ENCODE measurements at places on chromosomes 2 and 18.

- no peak for DNase-seq
Observed at GRCh38 chr2:239197146-239197545, 203.7 kb downstream of the HDAC4 start.

- DNase-seq: no peak
Observed at GRCh38 chr2:159531475-159531874, 84.9 kb downstream of the BAZ2B start.

GRCh38 chr2:160303076-160303475 lies 103.0 kb upstream of the ITGB6 start:
- DNase-seq: no peak

DNA sequence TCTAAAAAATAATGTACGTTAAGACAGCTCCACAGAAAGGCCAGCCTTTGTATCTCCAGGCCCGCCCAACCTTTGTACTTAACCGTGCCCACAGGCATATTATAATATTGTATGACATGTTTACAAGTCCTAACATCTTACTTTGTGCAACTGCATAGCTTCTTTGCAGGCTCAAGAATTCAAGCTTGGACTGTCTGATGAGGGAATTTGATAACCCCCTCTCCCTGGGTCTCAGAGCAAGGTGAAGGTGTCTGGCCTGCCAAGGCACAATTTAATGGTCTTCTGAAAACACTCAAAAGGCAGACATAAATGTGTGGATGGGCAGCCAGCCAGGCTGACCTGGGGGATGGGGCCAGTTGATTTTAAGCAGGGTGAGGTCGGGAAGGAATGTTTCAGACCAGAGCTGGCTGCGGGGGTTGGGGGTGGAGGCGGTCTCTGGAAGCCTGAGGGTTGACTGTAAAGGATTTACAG lies 732.7 kb upstream of the FANCL start:
- DNase-seq: no peak

DNA sequence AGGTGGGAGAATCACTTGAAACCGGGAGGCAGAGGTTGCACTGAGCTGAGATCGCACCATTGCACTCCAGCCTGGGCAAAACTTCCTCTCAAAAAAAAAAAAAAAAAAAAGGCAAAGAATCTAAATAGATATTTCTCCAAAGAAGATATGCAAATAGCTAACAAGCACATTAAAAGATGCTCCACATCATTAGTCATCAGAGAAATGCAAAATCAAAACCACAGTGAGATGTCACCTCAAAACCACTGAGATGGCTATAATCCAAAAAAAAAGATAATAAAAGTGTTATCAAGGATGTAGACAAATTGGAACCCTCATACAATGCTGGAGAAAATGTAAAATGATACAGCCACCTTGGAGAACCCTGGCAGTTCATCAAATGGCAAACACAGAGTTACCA lies 8.4 kb downstream of the ST8SIA5 start:
- DNase-seq: no peak

- no peak for DNase-seq
Observed at GRCh38 chr2:79083597-79084251, 4.1 kb downstream of the REG1B start.

DNA sequence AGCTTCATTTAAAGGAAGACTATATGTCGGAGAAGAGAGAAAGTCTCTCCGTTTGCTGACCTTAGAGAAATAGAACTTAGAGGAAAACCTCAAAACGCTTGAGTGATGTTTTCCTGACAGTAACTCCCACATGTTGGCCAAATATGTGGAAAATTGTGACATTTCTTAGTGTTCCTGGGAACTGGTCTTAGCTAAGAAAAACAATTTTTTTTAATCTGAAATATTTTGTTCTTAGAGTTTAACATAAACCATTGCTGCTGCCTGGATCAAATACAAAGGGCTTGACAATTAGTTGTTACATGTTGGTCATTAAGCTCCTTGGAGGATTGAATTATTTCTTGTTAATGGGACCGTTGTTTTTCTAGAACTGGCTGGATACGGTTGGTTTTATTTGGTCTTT lies 16.3 kb downstream of the DYNC2LI1 start:
- DNase-seq: no peak

- no peak for DNase-seq
Observed at GRCh38 chr18:74326231-74326630, 10.6 kb downstream of the C18orf63 start.

DNA sequence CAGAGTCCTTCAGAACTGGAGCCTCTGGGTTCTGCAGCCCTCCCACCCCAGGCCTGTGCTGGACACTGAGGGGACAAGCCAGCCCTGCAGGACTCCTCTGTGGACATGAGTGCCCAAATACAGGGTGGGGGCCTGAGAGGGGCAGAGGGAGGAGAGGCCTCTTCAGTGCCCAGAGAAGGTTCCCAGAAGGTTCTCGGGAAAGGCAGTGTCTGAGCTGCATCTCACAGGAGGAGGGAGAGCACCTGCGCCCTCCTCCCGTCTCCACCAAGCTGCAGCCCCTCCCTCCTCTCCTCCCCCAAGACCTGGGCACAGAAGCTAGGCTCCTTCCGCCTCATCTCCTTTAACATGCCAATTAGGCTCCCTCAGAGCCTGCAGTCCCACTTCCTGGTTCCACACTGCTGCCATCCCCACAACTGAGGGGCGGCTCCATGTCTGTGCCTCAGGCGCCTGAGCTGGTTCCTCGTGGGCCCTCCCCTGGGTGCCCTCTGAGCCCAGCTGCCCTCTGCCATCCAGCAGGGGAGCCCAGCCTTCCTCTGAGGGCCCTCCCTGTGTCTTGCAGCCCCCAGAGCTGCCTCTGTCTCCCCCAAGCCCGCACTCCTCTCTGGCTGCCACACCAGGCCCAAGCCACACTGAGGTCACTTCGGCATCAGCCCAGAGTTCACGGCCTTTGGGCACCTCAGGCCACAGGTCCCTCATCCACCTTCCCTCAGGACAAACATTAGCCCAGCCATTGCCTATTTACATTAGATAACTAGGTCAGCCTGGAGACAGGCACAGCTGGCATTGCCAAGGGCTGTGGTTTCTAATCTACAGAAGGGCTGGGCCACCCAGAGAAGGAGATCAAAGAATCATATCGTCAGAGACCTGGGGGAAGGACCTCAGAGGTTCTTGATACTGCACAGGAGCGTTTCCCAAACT lies 28.9 kb downstream of the KCNK3 start:
- no peak for DNase-seq

GRCh38 chr2:3185910-3186309 lies 191.7 kb downstream of the EIPR1 start:
- DNase-seq: no peak

DNA sequence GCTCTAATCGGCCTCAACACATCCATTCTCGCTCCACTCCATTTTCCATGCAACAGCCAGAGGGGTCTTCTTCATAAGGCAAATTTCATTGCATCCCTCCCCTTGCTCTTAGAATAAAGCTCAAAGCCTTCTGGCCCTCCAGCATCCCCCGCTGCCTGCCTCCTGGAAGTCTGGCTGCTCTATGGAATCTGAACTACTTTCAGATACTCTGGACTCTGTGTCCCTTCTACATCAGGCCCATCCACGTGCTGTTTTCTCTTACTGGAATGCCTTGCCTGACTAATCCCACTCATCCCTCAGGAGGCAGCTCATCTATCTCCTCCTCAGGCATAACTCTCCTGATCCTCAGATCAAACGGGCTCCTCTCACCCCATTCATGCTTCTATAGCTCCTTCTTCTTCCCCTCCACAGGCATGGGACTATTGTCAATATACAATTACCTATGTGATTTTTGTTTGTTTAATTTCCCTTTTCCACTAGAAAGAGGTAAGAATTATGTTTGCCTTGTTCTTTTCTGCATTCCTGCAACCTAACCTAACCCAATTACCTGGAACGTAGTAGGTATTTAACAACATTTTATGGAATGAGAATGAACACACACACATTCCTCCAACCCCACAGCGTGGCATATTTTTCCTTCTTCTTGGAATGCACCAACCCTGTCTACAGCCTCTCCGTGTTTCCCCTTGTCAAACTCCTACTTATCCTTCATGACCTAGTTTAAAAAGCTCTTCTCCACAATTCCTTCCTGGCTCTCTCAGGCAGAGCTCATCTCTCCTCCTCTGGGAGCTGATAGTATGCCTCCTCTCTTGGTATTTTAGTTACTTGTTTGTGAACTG lies 49.5 kb downstream of the LBH start:
- DNase-seq: no peak

- DNase-seq: no peak
Observed at GRCh38 chr2:4965556-4966320, 726.4 kb upstream of the SOX11 start.

DNA sequence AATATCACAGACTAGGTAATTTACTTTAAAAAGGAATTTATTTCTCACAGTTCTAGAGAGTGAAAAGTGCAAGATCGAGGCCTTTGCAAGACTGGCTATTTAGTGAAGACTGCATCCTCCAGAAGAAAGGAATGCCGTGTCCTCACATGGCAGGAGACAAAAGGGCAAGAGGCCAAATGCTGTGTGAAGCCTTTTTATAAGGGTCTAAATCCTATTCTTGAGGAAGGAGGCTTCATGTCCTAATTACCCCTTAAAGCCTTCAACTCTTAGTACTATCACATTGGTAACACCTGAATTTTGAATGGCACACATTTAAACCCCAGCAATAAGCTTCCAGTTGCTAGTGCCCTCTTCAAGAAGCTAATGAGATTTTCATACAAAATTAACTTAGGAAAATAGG lies 1882.3 kb upstream of the PIK3C3 start:
- no peak for DNase-seq

DNA sequence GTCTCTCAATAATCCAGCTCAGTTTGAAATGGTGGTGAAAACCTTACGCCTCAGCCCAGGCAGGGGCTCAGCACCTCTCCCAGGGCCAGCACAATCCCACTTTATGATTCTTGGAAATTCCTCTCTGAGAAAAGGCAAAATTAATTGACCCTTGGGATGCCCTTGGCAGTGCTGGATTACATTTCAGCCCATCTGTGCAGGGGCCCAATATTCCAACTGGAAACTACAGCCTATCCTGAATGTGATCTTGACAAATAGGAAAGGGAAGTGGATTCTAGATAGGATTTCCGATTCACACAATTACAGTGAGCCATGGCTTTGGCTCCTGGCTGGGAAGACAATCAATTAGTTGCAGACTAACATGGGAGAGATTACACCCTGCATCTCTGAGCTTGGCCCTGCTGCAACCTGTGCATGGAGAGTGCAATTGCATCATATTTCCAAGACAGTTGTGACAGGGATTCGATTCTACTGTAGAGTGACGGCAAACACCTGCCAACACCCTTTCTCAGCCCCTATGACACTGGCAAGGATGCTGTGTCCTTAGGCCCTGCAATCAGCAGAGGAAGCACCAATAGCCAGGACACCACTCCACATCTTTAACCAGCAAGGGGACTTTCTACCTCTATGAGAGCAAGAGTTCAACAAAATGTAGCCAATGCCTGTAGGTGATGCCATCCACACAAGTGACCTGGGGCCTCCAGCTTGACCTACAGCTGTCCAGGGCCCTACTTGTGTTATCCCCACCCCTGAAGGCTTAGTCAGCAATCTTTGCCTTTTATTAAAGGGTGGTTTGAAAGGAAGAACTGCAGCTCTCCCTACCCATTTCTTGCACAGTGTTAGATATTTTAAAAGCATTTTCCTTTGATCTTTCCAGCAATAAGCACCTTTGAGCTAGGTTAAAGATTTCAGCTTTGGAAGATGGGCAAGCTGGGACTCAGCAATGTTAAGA lies 187.2 kb upstream of the HS6ST1 start:
- no peak for DNase-seq

DNA sequence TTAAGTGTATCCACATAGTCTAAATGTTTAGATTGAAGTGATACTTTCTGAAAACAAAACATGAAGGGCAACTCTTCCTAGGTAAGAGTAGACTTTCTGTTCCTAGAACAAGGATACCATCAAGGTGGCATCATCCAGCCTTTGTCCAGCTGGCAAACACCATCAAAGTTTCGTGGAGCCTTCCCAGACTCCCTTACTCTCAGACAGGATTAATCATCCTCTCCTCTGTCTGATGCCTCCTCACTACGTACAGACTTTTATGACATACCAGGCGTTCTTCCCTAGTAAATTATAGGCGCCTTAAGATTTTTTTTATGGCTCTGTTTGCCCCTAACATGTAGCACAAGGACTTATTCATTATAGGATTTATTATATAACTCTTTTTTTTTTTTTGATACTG lies 29.4 kb upstream of the ASNSD1 start:
- no peak for DNase-seq
